ENCODE measurements at places on chromosomes 1 and 21. TPM values are rescaled to one million over a fixed set of nuclear protein-coding genes. Genes with fewer than 3 reads are reported as not detected.

- DNase-seq = no peak
Observed at GRCh38 chr1:60564916-60565750, 491.6 kb upstream of the C1orf87 start.

GRCh38 chr1:235980976-235981375 lies 83.9 kb downstream of the NID1 start:
- no peak for DNase-seq

Gene RAB42
- 2.0 TPM for total RNA-seq

GRCh38 chr1:83692524-83693381 lies 306.2 kb downstream of the TTLL7 start:
- no peak for DNase-seq
